Mesothelial cell of epicardium (in vitro differentiated cells): ENCODE measurements at places on chromosomes 11 and 22. TPM values are rescaled to one million over a fixed set of nuclear protein-coding genes. Genes with fewer than 3 reads are reported as not detected.

- DNase-seq: no peak
These were observed 89.2 kb downstream of the PDE2A start for GRCh38 chr11:72584939-72585597.

DNA sequence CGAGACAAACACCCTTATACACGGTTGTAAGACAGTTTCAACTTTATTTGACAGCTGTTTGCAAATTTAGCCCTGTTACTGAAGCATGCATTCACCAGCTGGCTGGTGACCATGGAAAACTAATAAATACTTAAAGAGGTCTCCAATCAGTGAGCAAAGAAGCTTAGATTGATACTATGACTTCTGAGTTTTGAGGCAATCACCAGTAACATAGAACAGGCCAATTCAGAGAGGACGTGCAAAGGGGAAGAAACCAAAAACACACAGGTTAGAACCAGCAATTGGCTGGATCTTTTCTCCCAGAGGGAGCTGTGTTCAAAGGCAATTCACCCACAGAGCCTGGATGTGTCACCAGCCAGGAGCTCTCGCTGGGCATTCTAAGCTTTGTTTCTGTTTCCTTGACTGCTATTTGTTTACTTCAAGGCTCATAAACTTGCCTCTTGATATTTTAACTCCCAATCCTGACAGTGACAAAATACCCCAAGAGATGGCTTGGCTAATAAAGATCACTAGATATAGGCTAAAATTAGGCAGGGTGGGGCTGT is 113.6 kb upstream of the MTMR2 start:
- no peak for DNase-seq

DNA sequence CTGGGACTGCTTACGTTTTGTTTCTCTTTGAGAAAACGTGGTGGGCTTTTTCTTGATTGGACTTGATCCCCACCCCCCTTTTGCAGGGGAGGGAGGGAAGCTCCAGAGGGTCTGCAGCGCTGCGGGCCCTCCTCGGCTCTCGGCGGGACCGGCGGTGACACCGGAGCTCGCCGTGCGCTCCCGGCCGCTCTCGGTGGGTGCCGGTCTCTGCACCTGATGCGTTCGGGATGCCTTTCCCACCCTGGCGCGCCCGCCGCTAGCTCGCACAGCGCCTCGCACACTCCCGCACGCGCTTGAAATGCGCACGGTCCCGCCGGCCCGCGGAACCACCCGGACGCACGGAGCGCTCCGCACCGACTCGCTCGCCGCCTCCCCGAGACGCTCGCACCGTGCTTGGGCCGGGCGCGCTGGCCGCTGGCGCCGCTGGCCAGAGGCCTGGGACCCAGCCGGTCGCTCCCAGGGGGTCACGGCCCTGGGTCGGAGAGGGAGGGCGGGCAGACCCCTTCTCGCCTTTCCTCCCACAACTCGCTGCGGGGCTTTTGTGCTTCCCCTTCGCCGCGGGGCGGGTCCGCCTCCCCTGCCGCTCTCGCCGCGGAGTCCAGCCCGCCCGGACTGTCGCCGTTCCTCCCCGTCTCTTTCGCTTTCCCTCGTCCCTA is 1.0 kb downstream of the ZBTB16 start:
- DNase-seq: peak; percentile 62

- no peak for DNase-seq
These were observed 18.2 kb downstream of the CELF1 start for GRCh38 chr11:47534704-47535251.

DNA sequence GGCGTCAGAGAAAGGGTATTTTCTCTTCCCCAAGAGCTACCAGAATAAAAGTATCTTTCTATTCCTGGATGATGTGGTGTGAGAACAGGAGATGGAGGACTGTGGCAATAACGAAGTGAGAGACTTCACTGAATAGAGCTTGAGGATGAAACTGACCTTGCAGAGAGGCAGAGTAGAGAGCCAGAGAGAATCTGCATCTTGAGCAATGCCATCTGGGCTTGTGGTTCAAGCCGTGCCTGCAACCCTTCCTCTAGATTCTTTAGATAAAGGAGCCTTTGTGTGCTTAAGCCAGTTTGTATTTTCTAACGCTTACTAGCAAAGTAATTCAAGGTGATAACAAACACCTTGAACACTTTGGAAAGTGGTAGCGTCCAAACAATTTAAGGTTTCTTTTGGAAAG is 2.2 kb downstream of the ME3 start:
- DNase-seq: no peak

- peak; percentile 44 for DNase-seq
These were observed 583 bp downstream of the PDGFD start for GRCh38 chr11:104163100-104164027.

DNA sequence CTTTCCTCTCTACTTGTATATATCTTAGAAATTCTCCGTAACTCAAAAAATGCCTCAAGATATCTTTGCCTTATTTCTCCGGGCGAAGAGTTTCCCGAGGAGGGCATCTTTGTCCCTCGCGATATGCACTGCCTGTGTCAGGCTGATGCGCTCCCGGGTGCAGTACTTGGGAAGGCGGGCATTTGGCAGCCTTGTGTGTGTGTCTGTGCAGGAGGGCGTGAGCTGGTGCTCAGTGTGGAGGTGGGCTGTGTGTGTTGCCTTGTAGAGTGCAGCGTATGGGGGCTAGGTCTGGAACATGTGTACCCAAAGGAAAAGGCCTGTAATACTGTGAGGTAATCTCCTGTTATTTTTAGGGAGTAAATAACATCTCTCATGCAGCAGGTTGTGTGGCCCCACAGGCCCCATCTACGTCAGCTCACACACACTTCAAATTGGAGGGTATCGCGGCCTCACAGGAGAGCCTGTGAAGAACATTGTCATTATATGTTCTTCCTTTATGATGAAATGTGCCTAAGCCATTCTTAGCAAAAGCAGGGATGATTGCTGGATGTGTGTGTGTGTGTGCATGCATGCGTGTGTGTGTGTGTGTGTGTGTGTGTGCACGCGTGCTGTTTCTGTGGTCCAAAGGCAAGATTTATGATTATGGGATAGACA is 77.5 kb downstream of the KCNJ1 start:
- DNase-seq: no peak

GRCh38 chr11:70230151-70230839 is 27.2 kb downstream of the FADD start:
- no peak for DNase-seq

GRCh38 chr11:67636962-67637361 is 2.6 kb downstream of the TBX10 start:
- no peak for DNase-seq

- DNase-seq: no peak
These were observed 26.5 kb downstream of the SCGB1A1 start for GRCh38 chr11:62445314-62445740.

GRCh38 chr11:73838443-73839122 is 38.1 kb downstream of the COA4 start:
- DNase-seq: no peak

GRCh38 chr11:132134322-132134721 is 763.9 kb downstream of the NTM start:
- DNase-seq: no peak

PAX6 gene
- not detected in 3 replicates for total RNA-seq

MYOD1 gene
- total RNA-seq: not detected in 3 replicates

ARHGAP42 gene
- 19.4 to 21.3 TPM (median 20.2 TPM) in 3 replicates for total RNA-seq

CD3G gene
- total RNA-seq: not detected in 3 replicates

SULT4A1 gene
- total RNA-seq: 7.1 to 8.7 TPM (median 7.2 TPM) in 3 replicates

A4GALT gene
- total RNA-seq: 0.67 to 0.84 TPM (median 0.82 TPM) in 3 replicates
